ENCODE measurements at places on chromosomes 7 and 10.
A peak's percentile ranks its signal among the peaks of the same experiment; 100 is the strongest.

- no peak for DNase-seq
Measured at GRCh38 chr10:78515873-78516153, 482.1 kb downstream of the RPS24 start.

DNA sequence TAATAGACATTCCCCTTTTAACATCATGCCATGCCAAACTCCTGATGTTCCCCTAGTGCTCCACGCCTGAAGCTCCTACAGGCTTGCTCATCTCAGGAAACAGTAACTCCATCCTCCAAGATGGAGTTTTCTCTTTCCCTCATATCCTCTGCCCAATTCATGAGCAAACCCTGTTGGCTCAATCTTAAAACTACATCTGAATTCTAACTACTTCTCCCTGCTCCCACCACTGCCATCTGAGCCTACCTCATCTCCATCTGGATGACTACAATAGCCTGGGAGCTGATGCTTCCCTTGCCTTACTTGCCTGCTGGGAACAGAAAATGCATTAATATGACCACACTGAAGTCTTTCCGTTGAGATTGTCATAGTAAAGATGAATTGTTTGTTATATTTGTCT is 271.7 kb upstream of the MKLN1 start:
- no peak for DNase-seq

GRCh38 chr10:124251317-124252065 is 158.1 kb upstream of the CHST15 start:
- DNase-seq, result no peak

DNA sequence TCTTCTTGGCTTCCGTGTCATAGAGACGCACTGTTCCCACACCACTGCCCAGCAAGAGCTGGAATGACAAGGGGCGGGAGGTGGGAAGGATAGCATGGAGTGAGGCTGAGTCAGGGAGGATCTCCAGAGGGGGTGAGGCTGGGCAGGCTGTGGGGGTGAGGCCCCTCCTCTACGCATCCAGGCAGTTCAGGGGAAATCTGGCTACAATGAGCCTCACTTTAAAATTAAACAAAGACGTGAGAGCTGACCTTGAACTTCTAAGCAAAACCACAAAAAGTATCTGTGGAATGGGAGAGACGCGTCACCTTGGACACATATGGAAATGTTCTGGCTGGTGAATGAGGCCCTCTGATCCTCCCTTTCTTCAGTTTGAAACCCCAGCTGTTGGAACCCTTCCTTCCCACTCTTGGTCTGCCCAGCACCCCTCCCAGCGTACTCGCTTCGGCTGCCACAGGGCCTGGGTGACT is 17.7 kb downstream of the WDR91 start:
- peak; percentile 97 for DNase-seq

- no peak for DNase-seq
Measured at GRCh38 chr7:46024263-46024916, 103.3 kb upstream of the IGFBP3 start.

DNA sequence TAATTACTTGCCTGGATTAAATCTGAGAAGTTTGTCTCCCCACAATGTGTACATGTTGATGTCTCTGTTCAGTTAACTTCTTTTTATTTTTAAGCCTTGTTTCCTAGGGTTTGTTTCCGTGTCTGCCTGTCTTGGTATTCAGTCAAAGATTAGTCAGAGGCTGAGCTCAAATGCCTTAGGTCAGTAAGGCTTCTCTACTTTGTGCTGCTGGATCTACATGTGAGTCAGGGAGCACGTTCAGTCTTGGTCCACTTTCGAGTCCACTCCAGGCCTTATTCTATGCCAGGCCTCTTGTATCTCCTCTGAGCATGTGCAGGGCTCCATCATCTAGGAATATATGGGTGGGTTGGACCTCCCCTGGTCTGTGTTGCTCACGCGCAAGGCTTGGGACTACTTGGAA is 93.3 kb upstream of the FZD8 start:
- DNase-seq, result peak; percentile 54

DNA sequence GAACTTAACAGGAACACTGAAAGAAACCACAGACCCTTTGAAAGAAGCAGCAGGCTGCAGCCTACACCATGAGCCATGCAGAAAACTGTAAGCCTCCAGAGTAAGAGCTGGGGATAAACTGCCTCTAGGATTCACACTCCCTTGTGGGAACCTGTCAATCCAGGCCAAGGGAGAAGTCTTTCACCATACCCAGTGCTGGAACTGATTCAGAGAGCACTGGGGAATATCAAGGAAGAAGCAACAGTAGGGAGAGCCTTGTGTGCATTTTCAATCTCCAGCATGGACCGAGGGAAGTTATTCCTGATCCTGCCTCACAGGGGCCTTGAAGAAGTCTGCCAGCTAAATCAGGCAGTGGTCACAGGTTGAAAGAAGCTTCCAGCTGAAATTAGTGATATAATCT is 282.2 kb downstream of the AGMO start:
- DNase-seq, result no peak

DNA sequence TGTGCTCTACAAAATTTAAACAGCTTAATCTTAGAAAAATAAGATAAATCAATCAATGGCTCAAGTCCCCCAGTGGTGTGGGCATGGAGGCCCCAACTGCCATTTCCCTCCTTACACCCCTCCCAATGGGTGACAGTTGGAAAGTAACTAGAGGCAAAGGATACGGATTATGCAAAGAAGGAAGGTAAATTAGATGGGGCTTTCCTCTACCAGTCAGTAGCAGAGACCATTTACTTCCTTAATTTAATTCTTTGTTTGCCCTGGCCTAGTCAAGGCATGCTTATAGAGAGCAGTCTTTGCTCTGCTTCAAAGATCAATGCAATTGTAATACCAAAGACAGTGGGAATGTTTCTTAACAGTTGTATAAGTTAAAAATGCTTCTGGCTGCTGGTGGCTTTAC is 63.3 kb upstream of the PAPSS2 start:
- DNase-seq, result no peak

GRCh38 chr7:121446526-121446925 is 50.4 kb upstream of the FAM3C start:
- no peak for DNase-seq

GRCh38 chr10:29946953-29947700 is 112.3 kb downstream of the JCAD start:
- peak; percentile 91 for DNase-seq

DNA sequence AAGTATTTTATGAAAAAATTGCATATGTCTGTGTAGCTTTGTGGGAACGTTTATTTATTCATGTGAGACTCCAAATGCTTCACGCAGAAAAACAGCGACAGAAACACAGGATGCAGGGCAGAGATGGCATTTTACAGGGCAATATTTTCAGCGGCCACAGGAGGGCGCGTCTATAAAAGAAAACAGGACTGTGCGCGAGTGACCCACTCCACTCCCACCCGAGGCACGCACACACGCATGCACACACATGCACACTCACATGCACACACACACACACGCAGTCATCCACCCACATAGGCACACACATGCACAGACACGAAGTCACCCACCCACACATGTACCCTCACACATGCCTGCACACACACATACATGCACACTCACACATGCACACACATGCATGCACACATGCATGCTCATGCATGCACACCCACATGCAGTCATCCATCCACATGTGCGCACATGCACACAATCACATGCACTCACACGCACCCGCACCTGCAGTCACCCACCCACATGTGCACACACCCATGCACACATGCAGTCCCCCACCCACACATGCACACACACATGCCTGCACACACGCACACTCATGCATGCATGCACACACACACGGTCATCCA is 96.3 kb downstream of the DNAJB6 start:
- DNase-seq, result peak; percentile 26

- DNase-seq, result no peak
Measured at GRCh38 chr7:100686201-100686821, 7.7 kb downstream of the GIGYF1 start.

DNA sequence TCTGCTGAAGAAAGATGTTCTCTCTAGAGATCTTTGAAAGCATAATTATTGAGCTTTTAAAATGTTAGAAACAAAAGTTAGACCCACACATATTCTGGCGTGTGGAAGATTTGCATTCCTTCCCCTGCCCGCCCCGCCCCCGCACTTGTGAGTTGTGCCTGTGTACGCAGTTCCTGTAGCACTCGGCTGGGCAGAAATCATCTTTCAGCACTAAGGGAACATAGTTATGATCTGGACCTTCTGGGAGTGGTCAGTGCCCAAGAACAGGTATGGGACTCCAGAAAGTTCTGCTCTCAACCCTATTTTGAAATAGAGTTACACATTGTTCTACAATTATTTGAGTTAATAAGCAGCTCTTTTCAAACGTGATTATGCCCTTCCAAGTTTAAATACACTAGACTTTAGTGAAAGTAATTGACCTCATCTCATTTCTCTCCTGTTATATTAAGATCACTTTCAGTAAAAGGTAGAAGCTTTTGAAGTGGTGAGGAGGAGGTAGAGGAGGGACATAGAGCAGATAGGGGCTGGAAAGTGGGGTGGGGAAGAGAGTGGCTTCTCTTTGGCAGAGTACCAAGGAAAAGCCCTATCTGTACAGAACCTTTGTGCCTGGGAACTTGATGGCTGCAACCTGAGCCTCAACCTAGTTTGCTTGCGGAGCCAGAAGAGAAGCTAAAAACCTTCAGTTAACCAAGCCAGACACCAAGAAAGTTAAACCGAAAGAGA is 5.7 kb downstream of the BLVRA start:
- no peak for DNase-seq

GRCh38 chr10:13382703-13383398 is 34.8 kb upstream of the SEPHS1 start:
- no peak for DNase-seq

GRCh38 chr10:63628526-63629362 is 107.5 kb downstream of the REEP3 start:
- peak; percentile 35 for DNase-seq

GRCh38 chr7:101243646-101244374 is 1.1 kb downstream of the FIS1 start:
- DNase-seq, result no peak

- DNase-seq, result no peak
Measured at GRCh38 chr7:128381161-128381821, 19.8 kb upstream of the PRRT4 start.

DNA sequence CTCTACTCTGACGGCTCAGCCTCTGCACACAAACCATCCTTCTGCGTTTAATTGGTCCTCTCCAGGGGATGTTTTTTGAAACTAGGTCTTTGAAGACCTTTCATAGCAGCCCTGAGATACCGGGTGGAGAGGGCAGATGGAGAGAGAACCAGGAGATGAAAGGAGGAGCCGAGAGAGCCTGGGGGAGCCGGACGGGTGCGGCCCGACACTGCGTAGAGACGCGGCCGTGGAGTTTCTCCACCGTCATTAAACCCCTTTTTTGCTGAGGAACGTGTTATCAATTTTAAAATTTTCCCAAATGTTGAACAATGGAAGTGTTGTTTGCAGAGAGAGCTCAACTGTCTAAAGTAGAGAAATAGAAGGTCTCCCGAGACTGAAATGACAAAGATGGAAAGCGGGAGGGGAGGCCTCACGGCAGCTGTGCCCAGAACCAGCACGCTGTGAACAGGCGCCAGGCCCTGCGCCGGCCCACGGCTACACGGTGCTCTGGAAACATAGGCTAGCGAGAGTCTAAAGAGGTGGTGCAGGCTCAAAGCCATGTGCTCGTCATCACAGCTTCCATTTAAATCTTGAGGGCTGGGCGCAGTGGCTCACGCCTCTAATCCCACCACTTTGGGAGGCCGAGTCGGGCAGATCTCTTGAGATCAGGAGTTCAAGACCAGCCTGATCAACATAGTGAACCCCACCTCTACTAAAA is 307.0 kb downstream of the PTPRN2 start:
- no peak for DNase-seq

- DNase-seq, result no peak
Measured at GRCh38 chr10:110514848-110515247, 17.1 kb downstream of the DUSP5 start.

DNA sequence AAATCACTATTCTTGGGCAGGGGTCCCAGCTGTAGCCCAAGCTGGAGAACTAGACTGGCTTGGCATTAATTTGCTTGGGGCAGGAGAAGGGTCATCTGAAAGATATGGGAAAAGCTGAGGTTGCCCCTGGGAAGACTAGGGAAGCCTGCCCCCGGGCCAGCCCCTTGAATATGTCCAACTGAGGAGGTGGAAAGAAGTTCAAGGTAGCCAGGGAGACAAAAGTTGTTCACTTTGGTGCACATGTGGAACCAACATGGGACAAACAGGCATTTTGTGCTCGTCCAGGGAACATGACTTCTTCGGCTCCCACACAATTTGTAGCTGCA is 1.4 kb upstream of the LRRC61 start:
- no peak for DNase-seq

All from fibroblast of skin of abdomen (primary cell).